ENCODE measurements at places on chromosomes 3 and 15.

- no peak for DNase-seq
Observed at GRCh38 chr3:183698756-183699155, 1.2 kb downstream of the YEATS2 start.

DNA sequence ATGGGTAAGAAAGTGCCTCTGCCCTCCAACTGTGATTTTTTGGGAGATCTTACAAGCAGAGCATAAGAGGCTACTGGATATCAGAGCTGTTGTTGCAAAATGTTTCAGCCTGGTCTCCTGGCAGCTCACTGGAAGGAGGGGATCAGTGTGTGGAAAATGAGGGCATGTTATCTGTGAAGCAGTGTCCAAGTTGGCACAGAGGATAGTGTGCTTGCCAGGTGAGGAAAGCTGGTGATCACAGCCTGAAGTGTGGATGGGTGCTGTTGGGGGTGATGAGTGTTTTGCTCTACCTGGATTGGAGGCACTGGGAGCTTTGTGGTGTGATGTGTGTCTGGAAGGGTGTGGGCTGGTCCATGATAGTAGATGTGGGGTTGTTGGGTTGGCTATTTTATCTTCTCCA lies 69.3 kb downstream of the MCTP2 start:
- no peak for DNase-seq

DNA sequence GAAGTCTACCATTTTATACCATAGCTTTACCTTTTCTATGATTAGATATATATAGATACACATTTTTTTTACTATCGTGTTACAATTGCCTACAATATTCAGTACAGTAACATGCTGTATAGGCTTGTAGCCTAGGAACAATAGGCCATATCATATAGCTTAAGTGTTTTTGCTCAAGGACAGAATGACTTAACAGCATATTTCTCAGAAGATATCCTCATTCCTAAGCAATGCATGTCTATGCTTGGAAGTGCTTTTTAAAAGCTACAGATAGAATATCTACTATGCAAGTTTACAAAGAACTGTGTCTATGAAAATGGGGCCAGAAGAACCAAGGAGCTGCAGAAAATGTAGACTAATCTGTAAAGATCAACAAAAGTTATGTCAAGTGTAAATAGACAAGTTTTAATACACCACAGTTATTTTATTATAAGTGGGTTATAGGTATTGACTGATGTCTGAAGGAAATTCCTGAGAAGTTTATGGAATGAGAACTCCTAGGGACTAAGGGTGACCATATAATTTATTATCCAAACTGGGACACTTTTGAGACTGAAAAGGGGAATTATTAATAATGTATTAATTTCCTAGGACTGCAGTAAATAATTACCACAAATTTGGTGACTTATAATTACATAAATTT lies 138.7 kb upstream of the TGFBR2 start:
- no peak for DNase-seq

DNA sequence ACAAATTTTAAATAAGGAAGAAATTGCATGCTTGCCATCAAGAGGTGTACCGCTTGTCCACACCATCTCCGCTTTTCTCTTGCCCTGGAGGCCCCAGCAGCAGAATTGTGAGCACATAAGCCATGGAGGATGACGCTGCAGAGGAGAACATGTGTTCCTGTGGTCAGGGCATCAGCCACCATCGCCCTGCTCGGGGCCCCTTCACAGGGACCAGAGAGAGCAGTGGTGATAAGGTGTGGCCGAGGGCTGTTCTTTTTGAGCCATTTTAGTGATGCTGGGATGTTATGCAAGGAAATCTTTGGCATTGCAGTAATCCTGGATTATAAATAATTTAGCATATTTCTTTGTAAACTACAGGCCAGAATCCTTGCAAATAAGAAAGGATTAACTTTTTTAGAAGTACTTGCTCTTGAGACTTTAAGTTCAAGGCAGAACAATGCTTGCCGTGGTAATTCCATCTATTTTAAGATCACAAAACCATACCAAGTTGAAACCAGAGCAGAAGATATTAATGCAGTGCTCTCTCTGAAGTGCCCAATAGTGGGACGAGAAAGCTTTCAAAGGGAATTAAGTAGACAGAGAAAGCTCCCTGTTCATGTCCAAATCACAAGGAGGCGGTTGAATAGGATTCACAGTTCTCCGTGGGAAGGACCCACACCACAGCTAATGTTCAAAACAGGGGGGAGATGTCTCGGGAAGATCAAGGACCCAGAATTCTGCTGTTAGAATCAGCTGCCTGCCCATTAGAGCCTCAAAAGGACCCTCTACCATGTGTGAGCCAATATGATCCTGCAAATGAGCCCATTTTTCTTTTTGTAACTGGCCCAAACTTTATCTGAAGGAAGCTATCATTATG lies 338.5 kb downstream of the RORA start:
- no peak for DNase-seq

DNA sequence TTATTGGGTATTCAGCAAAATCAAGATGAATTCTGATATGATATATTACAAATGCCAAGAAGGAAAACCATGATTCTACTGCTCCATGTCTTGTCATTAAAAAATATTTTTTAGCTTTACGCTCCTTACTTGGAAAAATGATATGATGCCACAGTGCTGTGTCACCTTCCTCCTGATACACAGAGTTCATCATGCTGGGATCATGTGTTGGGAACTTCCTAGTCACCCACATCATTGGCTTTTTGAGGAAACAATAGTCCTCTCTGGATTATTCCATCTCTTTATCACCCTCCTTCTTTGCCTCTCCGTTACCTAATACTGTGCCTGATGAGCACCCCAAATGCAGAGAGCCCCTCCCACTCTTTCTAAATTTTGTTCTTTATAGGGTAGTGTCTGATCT lies 94.3 kb upstream of the PFN2 start:
- no peak for DNase-seq

DNA sequence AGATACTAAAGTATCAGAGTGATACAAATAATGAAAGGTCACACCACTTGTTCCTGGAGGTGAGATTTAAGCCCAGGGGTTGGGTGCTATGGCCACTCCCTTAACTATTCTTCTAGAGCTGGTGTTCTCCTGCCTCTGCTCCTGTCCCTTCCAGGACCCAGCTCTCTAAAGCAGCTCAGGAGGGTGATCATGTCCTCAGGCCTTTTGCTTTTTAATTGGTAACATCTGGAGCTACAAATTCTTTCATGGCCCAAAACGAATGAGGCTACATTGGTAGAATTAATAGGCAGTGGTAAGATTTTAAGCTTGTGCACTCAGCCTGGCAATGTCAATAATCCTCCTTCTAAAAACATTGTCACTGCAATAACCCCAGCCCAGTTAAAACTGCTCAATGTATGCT lies 38.2 kb upstream of the CNOT10 start:
- DNase-seq = no peak

DNA sequence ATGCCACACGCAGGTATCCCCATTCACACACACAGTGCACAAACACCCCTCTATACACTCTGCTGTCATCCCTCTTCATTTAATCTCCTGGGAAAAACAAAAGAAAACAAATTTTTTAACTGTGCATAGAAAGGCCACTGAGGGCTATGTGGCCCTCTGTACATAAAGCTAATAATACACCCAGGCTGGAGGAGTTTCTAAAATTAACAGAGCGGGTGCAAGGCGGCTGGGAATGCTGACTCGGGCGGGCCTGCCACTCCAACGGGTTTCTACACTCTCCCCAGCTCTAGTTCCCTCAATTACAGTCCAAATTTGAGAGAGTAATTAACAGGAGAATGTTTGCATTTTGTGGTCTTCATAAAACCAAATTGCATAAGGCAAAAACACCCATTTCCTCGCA lies 23.1 kb downstream of the HCN4 start:
- DNase-seq = no peak

DNA sequence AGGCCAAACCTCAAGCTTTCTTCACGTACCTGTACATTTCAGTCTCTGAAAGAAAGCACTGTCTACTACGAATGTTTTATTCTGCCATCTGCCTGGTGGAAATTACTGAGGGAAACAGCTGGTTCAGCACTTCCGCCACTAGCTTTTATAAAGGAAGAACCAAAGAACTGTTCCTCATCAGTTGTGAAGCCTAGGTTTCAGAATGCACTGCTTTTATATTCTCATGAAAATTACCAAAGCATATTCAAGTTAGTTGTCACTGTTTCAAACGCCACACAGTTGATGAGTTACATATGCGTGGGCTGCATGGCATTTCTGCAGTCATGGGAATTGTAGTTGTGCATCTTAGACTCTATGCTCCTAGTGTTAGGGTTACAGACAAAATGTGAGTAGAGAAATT lies 21.5 kb upstream of the ZBTB38 start:
- no peak for DNase-seq

DNA sequence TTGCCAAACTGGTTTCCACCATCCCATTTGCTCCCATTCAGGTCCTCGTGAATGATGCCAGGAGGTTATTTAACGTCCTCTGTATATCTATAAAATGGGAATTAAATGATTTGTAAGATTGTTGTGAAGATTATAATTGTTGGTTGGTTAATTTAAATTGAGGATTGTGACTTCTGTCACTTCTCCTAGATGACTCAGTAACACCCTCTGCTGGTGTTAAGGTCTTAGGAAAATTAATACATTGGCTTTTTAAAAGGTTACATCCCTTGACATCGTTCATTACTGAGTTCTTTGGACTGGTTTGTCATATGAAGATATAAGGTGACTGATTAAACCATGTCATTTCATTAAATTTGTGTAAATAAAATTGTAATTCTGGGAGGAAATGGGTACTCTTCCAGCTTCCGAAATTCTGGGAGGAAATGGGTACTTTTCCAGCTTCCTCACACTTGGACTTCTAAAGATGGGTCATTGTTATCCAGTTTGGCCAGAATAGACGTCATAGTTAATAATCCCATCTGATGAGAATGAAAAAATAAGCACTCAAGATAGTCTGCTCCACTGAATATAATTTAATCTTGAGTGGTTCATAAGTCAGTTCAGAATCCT lies 33.3 kb upstream of the PAQR5 start:
- no peak for DNase-seq

- no peak for DNase-seq
Observed at GRCh38 chr15:65095747-65096104, 19.2 kb downstream of the KBTBD13 start.

GRCh38 chr3:22933051-22933840 lies 269.9 kb upstream of the UBE2E2 start:
- DNase-seq = no peak

DNA sequence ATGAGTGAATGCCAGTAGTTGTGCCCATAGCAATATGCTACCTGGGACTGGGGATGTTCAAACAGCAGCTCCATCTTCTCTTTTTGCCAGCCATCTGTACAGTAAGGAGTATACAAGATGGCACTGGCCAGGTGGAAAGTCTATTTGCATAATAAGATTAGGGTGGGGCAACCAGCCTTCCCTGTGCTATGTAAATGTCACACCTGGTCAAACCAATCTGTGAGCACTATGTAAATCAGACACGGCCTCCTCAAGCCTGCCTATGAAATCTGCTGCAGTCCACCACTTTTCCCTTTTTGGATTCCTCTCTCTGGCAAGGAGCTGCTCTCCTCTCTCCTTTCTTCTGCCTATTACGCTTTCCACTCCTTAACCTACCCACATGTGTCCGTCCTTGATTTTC lies 53.0 kb downstream of the C3orf80 start:
- DNase-seq = no peak

- no peak for DNase-seq
Observed at GRCh38 chr3:192917028-192917403, 640 bp downstream of the MB21D2 start.
